ENCODE measurements at places on chromosomes 2 and 18.

- DNase-seq, result no peak
Measured at GRCh38 chr2:187422282-187422681, 25.8 kb downstream of the CALCRL start.

- no peak for DNase-seq
Measured at GRCh38 chr2:89829828-89830227, 1138.4 kb downstream of the RPIA start.

DNA sequence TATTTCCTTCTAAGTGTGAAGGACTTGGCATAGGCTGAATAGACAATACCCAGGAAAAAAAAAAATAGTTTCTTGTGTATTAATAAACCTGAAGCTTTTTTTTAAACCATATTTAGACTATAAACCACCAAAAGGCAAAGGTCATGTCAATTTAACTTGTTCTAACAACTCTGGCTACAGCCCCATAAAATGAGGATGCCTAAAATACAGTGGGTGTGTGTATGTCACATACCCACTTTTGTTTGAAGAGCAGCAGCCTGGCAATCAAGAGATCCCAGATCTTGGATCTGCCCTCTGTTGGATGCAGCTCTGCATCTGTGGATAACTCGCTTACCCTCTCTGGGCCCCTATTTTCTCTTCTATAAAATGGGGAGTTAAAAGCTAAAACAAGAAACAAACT lies 65.4 kb downstream of the SATB2 start:
- DNase-seq, result no peak

GRCh38 chr2:199946196-199946595 lies 9.1 kb downstream of the TYW5 start:
- no peak for DNase-seq

- DNase-seq, result no peak
Measured at GRCh38 chr2:127531221-127531648, 4.2 kb upstream of the MYO7B start.

DNA sequence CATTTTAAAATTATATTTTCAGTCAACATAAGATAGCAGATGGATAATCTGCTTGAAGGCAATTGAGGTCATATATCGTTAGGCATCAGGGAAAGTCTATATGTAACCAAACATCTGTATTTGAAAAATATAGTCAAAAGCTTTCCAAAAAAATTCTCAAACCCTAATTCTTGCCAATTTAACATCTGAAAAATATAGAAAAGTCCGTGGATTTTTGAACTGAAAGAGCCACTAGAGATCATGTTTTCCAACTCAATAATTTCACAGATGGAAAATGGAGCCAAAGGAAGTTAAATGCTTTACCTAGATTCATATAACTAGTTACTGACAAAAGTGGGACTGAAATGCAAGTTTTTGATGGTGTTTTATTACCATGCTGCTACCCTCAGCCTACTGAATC lies 185.1 kb upstream of the ZNF804A start:
- no peak for DNase-seq

DNA sequence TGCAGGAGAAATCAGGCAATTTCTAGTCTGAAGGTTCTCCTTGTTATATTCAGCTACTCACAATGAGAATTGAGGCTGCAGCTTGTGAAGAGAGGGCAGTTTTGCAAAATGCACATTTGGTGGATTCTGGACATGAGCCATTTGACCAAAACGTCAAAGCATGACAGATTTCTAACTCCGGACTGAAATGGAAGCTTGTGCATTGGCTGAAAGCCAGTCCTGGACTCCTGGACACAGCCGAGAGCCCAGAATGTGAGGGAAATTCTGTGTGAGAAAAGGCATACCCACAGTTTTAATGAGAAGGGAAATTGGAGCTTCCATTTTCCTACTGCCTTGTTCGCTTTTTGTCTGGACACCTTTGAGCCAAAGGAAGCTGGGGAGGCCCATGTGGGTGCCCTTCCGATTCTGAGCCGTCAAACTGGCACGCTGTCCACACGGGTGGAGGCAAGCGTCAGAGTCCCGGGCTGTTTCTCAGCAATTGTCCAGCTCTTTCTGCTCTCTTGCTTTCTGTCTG lies 23.7 kb upstream of the ROCK2 start:
- no peak for DNase-seq

- no peak for DNase-seq
Measured at GRCh38 chr2:163556511-163556910, 179.3 kb downstream of the FIGN start.

- DNase-seq, result no peak
Measured at GRCh38 chr2:68987021-68987503, 12.6 kb downstream of the GKN1 start.

- no peak for DNase-seq
Measured at GRCh38 chr18:6561016-6561415, 146.3 kb upstream of the L3MBTL4 start.

GRCh38 chr2:164314148-164314547 lies 307.1 kb downstream of the GRB14 start:
- DNase-seq, result no peak

DNA sequence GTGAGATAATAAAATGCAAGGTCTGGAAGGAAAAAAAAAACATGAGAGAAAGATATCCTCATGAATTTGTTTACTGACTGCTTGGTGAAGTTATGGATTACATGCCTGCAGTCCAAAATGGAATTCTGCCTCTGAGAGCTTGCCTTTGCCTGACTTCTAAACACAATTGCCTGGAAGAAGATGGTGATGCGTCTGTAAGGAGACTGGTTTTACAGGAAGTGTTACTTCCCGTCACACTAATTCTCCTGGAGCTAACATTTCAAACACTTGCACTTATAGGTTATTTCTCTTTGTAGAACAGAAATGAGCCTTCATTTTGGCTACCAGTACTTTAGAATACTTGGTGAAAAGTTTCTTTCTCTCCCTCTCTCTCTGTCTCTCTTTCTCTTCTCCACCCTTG lies 884.3 kb downstream of the TSN start:
- no peak for DNase-seq

DNA sequence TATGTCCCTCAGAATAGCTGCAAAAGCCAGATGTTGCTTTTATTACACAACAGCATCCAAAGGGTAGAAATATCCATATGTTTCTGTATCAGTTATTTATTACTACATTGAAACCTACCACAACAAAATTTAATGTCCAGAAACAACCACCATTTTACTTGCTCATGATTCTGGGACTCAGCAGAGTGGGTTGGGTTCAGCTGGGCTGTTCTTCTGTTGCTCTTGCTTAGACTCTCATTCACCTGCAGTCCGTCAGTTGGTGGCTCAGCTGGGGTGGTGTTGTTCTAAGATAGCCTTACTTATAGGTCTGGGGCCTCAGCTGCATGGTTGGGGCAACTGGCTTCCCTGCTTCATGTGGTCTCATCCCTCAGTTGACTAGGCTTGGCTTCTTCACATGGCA lies 21.7 kb downstream of the AQP4 start:
- DNase-seq, result no peak

- no peak for DNase-seq
Measured at GRCh38 chr2:166895243-166895642, 7.0 kb downstream of the XIRP2 start.

DNA sequence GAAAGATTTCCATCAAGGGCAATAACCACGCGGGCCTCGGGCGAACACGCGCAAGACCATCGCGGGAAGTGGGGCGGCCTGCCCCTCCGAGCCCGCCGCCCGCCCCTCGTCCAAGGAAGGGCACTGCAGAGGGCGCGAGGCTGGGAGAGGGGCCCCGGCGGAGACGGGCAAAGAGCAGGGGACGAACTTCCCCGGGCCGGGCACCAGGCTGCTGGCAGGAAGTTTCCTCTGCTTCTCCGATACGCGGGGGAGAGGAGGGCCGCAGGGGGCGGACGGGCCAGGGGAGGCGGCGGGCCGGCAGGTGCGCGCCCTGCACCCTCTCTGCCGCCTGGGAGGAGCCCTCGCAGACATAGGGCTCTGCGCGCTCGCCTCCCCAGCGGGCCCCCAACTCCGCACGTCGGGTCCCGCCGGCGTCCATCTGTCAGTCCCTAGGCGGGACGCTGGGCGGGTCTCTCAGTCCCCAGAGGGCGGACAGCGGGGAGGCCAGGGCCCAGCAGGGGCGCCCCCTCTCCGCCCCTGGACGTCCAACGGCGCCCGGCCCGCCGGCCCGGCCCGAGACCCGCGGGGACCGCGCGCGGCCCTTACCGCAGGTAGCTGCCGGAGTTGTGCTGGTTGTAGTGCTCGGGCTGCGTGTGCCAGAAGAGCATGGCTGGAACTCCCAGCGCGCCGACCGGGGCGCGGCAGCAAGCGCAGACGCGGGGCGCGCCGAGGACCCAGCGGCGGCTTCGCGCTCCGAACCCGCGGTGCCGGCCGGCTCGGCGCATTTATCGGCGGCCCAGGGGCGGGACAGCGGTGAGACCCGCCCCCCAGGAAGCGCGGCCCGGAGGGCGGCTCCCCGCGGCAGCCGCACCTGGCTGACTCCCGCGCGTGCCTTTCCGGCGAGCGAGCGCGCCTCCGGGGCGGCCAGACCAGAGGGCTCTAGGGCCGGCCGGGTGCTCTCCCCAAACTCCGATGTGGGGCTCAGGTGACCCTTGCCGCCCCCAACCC lies at the start of gene TFCP2L1:
Gene TFCP2L1, minus strand, starts transcription at position 740 of the 987 bp plus-strand sequence. Its CDS starts 93 bp downstream, at position 647.
- no peak for DNase-seq

GRCh38 chr2:160298960-160299359 lies 98.9 kb upstream of the ITGB6 start:
- DNase-seq, result no peak

DNA sequence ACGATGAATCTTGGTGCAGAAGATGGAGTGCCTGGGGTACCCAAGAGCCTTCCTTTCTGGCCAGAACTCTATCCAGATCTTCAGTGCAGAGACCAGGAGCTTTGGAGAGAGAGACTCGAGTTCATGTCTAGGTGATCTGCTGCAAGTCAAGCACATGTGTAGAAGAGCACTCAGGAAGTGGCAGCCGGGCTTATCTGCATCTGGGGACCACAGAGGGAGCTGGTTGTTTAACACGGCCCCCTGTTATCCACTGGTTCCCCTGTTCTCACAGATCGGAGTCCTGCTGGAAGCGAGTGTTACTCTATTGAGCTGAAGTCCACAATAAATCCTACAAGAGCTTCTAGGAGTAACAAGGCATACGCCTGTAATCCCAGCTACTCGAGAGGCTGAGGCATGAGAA lies 128.3 kb downstream of the ACOXL start:
- DNase-seq, result no peak

- no peak for DNase-seq
Measured at GRCh38 chr2:82993609-82994008, 1465.5 kb downstream of the SUCLG1 start.

DNA sequence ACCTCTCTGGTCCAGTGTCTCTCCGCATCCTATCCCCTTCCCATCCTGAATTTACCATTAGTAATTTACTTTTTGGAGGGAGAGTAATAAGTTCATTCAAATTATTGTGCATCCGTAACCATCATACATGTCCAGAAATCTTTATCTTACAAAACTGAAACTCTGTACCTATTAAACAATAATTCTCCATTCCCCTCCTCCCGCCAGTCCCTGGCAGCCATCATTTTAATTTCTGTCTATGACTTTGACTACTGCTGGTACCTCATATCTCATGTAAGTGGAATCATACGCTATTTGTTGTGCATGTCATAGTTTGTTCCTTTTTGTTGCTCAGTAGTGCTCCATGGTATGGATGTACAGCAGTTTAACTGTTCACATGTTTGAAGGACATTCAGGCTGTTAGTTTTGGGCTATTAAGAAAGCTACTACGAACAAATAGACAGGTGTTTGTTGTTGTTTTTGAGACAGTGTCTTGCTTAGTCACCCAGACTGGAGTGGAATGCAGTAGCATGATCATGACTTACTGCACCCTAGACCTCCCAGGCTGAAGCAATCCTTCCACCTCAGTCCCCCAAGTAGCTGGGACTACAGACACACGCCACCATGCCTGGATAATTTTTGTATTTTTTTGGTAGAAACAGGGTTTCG lies 2.0 kb downstream of the LIMS1 start:
- DNase-seq, result no peak

DNA sequence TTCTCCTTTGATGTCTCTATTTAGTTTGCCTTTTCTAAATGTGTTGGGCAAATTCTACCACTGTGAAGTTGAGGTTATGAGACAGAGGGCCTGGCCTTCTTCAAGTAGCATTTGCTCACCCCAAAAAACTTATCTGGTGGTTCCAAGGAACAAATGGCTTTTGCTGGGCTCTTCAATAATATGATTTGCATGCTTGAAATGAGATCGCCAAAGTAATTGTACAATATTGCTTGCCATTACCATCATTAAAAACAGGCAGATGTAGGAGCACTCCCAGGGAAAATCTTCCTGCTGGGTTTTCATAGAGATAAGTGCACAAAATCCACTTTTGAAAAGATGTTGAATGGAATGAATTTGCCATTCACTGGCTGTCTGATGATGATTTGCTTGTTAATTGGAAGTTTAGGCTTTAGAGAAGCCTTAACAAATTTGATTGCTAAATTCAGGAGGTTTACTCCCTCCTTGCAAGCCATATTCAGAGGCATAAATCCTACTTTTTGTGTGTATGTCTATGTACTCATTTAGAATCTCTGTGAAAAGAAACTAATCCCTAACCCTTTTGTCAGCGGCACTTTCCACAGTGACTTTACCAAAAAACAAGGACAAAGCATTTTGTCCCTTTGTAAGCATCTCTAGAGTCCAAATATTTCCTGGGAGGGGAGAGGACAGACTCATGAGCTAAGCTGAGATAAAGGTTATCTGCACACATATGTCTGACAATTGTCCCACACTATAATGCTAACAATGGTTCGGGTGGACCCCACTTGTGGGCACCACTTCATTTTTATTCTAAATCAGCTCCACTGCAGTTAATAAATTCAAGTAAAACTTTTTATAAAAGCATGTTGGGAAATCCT lies 240.8 kb upstream of the PIK3C3 start:
- no peak for DNase-seq

GRCh38 chr2:197131558-197131855 lies 179.1 kb downstream of the ANKRD44 start:
- no peak for DNase-seq

- DNase-seq, result no peak
Measured at GRCh38 chr2:19251554-19251953, 106.9 kb downstream of the OSR1 start.

- DNase-seq, result no peak
Measured at GRCh38 chr18:74242438-74243096, 49.2 kb downstream of the CYB5A start.

- no peak for DNase-seq
Measured at GRCh38 chr2:237879058-237879430, 19.6 kb downstream of the RAMP1 start.

DNA sequence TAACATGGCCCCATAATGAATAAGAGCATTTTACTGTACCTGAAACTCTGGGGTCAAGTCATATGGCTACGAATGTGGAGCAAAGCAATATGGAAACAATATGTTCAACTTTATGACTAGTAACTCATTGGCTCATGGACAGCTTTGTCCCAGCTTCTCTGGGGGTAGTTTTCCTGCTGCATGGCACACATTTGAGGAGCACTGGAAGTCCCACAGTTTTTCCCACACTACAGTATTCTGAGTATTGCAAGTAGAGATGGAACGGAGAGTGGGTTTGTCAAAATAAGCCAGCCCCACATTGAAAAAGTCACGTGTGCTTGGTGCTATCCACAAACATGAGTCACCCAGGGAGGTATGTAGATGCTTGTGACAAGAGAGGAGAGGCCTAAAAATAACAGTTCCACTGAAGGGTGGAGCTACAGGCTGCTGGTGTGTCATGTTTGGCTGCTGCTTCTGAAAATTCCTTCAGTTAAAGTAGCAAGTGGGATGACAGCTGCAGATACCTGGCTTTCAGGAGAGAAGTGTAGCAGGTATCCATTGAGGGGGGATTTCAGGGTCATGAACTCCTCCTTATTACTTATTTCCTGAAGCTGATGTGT lies 48.2 kb upstream of the CTAGE1 start:
- DNase-seq, result no peak

- DNase-seq, result no peak
Measured at GRCh38 chr2:84856787-84857186, 24.1 kb downstream of the TRABD2A start.

GRCh38 chr2:165905854-165906253 lies 47.7 kb downstream of the TTC21B start:
- DNase-seq, result no peak

Data from activated T-cell treated with anti-CD3 and anti-CD28 coated beads for 4 hours (primary cell).